ENCODE measurements at places on chromosomes 13 and 19.

DNA sequence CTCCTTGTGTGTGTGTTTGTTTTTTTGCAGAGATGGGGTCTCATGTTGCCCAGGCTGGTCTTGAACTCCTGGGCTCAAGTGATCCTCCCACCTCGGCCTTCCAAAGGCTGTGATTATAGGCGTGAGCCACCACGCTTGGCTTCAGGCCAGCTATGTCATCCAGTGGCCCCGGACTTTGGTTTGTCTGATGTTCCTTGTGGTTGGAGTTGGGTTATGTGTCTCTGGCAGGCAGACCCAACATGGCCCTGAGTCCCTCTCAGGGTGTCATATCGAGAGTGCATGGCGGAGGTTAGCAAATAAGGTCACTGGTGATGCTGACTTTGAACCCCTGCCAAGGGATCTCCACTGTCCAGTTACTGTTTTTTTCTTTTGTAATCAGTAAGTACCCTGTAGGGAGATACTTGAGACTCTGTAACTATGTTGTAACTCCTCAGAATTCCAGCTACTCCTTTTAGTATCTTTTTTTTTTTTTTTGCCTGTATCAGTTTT is 37.3 kb downstream of the SMARCA4 start:
- no peak for DNase-seq

GRCh38 chr13:46522748-46523030 is 30.3 kb upstream of the LRCH1 start:
- DNase-seq, result no peak

DNA sequence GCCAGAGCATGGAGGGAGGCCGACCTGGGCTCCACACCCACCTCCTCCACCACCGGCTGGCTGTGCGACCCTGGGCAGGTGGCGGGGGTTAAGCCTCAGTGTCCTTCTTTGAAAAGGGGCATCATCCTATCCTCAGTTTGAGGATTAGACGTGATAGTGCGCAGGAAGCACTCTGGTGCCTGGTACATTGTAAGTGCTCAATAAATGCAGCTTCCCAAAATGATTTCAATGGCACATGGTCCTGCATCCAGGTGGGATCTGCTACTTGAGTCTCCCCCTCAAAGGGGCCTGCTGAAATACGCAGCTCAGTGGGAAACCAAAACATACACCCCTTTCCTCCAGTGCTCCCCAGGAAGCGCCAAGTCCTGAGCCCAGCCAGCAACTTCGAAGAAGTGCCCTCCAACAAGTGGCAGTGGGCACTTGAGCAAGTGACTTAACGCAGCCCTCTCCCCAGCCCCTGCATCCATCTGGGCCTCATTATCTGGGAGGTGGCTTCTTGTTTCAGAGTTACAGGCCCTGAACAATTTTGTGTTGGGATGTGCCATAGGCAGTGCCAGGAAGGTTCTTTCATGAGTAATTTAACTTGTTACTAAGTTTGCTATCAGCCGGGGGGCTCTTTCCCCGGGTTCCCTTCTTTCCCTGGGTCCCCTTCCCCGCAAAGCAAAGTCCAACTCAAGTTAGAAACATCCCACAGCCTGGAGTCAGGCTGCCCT is 17.9 kb downstream of the ACTN4 start:
- DNase-seq, result no peak

- DNase-seq, result no peak
Measured at GRCh38 chr13:32047793-32048192, 16.2 kb downstream of the FRY start.

DNA sequence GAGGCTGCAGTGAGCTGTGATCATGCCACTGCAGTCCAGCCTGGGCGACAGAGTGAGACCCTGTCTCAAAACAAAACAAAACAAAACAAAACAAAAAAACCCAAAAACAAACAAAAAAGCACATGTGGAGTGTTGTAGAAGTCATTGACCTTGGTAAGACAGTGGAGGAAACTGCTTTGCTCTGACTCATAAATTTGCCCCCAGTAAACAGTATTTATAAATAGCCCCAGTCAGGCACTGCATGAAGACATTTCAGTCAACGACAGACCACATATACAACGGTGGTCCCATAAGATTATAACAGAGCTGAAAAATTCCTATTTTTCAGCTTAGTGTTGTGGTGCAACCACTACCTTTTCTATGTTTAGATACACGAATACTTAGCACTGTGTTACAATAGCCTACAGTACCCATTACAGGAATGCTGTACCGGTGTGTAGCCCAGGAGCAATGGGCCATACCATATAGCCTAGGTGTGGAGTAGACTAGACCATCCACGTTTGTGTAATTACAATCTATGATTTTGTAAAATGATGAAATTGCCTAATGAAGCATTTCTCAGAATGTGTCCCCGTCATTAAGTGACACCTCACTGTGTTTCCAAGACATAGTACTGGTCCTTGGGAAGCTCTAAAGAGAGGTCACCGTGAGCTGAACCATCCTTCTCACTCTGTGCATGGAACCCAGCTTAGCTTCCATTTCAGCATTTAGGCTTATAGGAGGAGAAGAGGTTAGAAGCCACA is 1.1 kb downstream of the ARL11 start:
- no peak for DNase-seq

DNA sequence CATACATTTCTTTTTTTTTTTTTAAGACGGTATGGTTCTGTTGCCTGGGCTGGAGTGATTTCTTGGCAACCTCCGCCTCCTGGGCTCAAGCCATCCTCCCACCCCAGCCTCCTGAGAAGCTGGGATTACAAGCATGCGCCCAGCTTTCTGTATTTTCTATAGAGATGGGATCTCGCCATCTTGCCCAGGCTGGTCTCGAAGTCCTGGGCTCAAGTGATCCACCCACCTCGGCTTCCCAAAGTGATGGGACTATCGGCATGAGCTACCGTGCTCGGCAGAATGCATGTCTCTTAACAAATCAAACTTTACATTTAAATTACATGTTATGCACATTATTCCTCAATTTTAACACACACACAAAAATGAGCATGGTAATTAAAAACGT is 1.2 kb downstream of the NDUFA13 start:
- no peak for DNase-seq
